ENCODE measurements at places on chromosomes 3 and 15.
A peak's percentile ranks its signal among the peaks of the same experiment; 100 is the strongest.

- no peak for DNase-seq
These were observed 786.7 kb upstream of the EPHA6 start for GRCh38 chr3:96027718-96028117.

DNA sequence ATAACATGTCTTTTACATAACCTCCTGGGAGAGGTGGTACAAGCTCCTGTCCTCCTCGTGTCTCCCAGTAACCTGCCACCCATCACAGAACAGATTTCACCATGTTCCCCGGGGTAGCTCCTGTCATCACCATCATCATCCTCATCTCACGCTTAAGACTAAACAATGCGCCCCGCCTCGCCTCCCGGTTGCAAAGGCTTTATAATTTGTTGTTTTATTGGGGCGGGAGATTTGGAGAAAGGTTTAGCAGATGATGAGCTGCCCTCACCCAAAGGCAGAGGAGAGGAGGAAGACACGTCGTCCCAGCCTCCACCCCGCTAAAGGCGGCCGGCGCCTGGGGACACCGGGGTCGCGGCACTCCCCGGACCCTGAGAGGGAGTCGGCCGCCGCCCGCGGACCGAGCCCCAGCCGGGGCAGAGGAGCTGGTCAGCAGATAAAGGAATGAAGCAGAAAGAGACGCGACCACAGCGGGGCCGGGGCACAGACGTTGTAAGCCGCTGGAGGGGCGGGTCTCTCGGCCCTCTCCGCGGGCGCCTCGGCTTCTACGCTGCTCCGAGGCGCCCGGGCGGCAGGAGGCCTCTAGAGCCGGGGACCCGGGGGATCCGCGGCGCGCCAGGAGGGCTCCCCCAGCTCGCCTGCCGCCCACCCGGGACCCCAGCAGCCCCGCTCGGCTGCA lies 589 bp downstream of the HERC1 start:
- peak; percentile 51 for DNase-seq

DNA sequence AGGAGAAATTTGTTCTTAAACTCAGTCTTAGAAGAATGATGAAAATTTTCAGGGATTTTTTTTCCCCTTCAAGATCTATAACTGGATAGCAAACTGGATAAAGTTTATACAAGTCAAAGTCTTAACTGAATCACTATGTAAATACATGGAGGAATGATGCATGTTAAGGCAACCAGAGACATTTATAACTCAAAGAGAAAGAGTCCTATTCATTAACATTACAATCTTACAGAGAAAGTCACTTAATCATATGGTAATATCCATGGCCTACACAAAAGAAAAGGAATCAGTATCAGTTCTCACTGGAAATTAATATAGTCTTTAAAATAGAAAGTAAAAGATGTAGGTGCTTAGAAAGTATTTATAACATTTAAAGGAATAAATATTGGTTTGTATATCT lies 869.1 kb downstream of the TBL1XR1 start:
- DNase-seq = no peak

DNA sequence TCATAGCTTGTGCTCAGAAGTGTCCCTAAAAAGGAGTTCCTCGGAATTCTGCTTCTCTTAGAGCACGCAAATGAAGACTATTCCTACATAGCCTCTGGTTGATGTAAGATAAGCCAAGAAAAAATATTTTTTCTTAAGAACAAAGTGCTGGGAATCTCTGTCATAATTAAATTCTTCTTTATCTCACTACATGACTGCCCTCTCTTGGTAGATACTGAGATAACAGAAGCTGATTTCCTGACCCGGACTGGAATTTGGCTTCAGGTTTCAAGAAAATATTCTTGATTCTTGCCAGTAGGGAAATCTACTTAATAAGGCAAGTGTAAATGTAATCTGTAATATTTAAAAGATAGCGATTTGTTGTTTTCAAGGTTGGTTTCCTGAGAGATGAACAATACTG lies 31.3 kb upstream of the SETMAR start:
- peak; percentile 73 for DNase-seq

GRCh38 chr3:15297608-15298350 lies 34.6 kb downstream of the SH3BP5 start:
- no peak for DNase-seq

DNA sequence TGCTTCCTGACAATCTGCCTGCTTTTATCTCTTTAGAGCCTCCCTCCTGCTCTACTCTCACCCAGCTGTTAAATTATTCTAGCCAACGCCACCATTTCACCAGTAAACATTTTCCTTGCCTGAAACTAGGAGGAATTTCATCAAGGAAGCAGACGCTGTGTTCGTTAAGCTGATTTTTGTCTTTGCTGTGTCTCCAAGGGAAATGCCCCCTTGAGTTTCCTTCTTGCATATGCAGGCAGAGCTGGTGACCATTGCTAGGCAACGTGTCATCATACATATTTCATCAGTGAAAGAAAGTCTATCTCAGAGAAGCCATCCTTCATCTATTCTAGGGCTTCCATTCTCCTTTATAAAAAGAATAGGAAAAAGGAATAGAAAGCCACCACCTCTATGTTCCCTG lies 87.0 kb upstream of the ST8SIA2 start:
- DNase-seq = no peak

GRCh38 chr3:196620161-196620604 lies 19.3 kb upstream of the NRROS start:
- DNase-seq = peak; percentile 28

GRCh38 chr3:132772252-132772651 lies 50.0 kb upstream of the NPHP3 start:
- DNase-seq = no peak

- no peak for DNase-seq
These were observed 2.8 kb downstream of the DUSP7 start for GRCh38 chr3:52053307-52054304.

DNA sequence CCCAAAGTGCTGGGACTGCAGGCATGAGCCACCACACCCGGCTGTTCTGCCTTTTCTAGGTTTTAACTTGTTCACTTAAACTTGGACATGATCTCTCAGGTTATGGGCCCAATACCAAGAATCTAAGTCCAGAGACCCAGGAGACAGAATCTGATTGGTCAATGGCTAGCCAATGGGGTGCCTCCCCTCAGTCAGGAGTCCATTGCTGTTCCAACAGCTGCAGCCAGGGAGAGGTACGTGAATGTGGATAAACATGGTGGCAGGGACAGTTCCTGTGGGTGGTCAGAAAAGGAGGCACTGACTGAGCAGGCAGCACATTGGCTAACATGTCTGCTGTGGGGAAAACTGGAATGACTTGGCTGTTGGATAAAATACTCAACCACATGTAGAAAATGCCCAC lies 140.3 kb downstream of the RPLP1 start:
- DNase-seq = no peak

- DNase-seq = no peak
These were observed 55.5 kb upstream of the FSTL1 start for GRCh38 chr3:120506076-120506827.

DNA sequence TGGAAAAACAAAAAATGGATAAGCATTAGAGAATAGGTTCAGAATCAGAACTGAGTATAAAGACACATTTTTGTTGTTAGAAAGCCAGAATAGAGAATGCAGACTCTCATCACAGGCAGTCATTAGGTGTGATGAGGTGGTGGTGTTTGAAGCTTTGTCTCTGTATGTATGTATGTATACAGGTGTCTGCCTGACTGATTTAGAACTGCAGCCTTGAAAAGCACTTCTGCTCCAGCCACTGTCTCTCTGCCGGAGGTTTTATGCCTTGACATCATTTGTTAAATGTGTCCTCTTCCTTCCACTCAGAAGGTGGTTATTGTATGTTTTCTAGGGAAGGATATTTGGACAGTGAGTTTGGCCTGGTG lies 80.7 kb upstream of the ZBED2 start:
- no peak for DNase-seq

All from trophoblast cell (in vitro differentiated cells and primary cell).